Fibroblast of mammary gland (primary cell): ENCODE measurements at places on chromosomes 12 and 14.

DNA sequence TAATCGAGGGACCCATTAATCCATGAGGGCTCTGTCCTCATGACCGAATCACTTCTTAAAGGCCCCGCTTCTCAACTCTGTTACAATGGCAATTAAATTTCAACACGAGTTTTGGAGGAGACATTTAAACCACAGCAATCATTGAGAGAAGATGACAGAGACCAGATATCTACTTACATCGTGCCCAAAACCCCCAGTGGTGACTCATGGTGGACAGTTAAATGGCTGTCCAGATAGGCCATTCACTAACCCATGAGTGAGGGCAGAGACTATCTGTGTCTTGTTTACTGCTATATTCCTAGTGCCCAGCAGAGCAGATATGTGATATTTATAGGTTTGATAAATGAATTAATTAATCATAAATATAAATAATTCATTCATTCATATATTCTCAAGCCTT, 20.0 kb upstream of the FLVCR2 start:
- DNase-seq = peak; percentile 16

DNA sequence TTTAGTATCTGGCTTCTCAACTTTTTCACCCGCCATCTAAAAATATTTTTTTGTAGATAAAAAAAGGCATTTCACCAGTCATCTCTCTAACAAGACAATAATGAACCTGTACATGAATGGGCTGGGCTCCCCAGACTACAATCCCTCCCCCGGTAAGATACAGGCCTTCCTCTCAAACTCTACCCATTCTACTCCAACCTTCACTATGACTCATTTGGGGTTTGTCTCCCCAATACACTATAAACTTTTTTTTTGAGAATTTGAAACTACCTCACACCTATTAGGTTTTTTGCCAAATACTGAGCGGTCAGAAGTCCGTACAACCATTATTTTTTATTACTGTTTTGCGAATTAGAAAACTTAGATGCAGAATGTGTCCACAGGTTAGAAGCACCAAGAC, 784 bp downstream of the RPL6 start:
- no peak for DNase-seq

- DNase-seq = no peak
Measured at GRCh38 chr12:78226763-78227162, 396.1 kb downstream of the NAV3 start.

GRCh38 chr14:68396461-68396860, 396.4 kb downstream of the ZFP36L1 start:
- DNase-seq = peak; percentile 85

- DNase-seq = no peak
Measured at GRCh38 chr14:71625891-71626701, 306.1 kb upstream of the RGS6 start.

GRCh38 chr12:71790331-71790730, 35.7 kb downstream of the RAB21 start:
- DNase-seq = no peak

- no peak for DNase-seq
Measured at GRCh38 chr14:77064521-77065178, 33.4 kb upstream of the CIPC start.

- no peak for DNase-seq
Measured at GRCh38 chr14:73744874-73745529, 30.8 kb upstream of the PNMA1 start.

DNA sequence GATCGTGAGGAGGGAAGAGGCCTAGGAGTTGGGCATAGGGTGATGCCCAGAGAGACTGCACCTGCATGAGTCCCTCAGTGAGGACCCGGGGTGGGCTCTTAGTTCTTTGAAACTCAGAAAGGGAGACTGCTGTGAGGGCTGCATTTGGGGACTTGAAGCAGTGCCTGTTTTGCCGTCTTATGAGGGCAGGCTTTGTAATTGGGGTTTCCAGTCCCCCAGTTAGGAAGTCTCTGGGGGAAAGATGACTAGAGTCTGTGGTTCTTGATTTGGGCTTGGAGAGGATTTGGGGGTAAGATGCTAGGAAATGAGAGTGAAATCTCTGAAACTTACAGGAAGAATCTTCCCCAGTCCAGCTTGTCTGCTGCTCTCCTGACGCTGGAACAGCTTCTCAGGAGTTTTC, 99.6 kb downstream of the ARF6 start:
- no peak for DNase-seq

- no peak for DNase-seq
Measured at GRCh38 chr12:31245822-31246469, 80.0 kb downstream of the SINHCAF start.

- DNase-seq = no peak
Measured at GRCh38 chr12:107822356-107822755, 47.9 kb downstream of the ASCL4 start.

DNA sequence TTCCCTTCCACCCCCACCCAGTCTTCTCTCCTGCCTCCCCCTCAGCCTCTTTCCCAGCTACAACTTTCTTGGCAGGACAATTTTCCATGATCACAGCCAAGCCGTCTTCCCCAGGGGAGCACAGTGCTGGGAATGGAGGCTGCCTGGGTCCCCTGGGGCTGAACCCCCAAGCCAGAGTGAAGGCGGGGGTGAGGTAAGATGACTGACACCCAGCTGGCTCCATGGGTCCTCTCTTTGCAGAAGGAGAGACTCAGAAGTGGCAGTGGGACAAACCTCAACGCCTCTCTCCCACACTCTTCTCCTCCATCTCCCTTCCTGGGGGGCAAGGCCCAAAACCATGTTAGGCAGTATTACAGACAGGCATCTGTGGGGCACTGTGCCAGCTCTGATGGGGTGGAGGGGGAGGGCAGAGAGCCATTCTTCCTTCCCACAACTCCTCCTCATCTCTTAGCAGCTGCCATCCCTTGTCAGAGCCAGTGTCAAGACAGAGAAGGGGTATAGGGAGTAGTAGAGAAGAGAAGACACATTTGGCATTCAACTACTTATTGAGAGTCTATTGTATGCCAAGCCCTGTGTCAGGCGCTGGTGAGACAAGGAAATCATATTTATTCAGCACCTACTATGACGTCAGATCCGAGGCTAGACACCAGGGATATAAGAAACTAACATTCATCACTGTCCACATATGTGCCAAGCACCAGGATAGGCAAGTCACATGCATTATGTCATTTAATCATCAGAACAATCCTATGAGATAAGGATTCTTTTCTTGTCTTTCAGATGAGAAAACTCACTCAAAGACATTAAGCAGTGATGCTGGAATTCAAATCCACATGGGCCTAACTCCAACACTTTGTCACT, 3.6 kb downstream of the ITGA7 start:
- DNase-seq = no peak

GRCh38 chr14:31261859-31262731, 54.5 kb upstream of the HECTD1 start:
- peak; percentile 79 for DNase-seq

DNA sequence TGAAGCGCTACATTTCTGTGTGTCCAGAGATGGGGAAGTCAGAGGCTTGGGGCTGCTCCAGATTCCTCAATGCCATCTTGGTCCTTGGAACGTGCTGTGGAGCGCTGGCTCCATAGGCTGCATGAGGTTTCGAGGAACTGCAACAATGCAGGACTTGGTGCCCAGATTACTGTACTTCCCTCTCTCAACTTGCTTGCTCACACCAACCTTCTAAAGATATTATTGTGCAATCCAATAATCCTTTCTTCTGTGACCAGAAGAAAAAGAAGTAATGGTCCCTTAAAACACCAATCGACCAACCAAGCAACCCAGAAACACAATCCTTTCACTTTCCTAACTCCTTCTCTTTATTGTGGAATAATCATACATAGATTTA, 3.7 kb downstream of the PRICKLE1 start:
- no peak for DNase-seq

GRCh38 chr12:76060111-76060510, 24.4 kb downstream of the NAP1L1 start:
- no peak for DNase-seq

DNA sequence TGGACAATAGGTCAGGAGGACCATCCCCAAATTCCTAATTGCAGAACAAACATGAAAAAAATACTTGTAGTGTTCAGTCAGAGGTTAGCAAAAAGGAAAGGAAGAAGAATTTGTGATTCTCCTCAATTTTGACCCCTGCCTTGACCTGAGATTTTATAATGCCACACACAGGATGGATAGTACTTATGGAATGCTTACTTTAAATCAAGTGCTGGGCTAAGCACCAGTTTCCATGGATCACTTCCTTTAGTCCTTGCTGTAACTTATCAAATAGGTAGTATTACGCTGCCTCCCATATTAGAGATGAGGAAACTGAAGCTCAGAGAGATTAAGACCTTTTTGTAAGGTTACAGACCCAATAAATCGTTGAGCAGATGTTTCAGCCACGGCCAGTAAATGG, 81.2 kb upstream of the OVCH1 start:
- DNase-seq = no peak

DNA sequence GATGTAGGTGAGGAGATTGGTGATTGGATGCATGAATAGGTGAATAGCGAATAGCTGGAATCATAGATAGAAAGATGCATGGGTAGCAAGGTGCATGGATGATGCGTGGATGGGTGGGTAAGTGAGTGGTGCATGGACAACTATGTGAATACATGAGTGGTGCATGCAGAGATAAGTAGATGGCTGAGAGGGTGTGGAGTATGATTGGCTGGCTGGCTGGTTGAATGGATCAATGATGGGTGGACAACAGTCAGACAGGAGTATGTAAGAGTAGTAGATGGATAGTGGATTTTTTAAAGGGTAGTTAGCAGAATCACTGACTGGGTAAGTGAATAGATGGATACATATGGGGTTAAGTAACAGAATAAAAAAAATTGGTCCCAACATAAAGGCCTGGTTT, 33.9 kb downstream of the SERPINA3 start:
- no peak for DNase-seq

DNA sequence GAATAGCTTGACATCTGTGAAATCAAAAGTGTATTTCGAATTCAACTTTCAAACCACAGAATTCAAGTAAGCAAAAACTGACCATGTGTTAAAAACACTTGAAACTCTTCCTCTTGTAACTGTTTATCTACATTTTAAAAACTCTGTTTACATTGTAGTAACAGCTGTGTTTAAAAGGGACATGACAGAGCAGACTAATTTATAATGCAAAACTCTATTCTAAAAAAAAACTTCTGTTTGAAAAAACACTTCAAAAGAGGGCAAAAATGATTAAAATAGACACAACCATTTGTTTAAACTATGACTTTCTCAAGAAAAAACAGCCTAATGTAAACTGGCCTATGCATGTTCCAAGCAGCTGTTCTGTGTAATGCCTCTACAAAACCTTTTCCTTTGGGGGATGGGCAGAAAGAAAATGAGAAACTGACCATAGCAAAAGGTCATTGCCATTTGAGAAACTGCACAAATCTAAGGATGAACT, 149.1 kb upstream of the HMGA2 start:
- no peak for DNase-seq

DNA sequence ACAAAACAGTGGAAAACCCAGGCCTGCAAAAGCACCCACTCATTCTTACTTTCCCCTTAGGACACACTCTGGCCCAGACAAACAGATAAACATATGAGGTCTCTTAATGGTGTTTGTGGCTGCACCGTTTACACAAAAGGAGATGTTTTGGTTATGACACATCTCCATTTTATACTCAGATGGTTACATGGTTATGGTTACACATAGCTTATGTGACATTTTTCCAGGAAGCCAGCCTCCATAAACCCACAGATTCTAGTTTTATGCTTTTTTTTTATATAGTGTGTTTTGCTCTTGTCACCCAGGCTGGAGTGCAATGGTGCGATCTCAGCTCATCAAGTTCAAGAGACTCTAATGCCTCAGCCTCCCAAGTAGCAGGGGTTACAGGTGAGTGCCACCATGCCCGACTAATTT, 3.5 kb upstream of the KLRD1 start:
- peak; percentile 64 for DNase-seq

DNA sequence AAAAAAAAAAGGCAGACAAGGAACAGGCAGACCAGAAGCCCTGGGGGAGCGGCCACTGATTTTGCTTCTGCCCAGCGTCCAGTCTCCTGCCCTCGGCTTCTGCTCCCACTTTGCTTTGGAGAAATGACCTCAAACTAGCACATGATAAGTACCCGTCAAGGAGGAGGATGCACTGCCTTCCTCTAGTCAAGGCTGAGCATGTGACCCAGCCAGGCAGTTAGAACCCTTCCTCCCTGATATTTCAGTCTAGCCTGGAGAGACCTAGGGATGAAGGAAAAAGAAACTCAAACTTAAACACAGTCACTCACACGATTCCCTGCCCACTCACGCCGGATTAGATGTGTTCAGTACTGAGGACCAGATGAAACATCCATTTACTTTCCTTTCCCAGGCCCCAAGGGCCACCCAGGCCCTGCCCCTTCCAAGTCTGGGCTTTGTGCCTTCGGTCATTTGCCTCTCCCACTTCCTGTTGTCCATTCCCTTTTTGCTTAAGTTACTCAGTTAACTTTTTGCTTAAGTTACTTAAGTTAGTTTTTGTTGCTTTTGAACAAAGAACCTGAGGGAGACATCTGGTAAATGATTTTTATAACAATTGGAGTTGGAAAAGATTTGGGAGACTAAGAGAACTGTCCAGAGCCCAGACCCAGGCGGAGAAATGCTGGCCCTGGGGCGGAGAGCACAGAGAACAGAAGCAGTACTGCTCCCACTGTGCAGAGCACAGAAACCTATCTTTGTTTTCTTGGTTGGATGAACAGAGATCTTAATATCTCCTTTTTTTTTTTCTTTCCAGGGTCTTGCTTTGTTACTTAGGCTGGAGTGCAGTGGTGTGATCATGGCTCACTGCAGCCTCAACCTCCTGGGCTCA, 23.0 kb upstream of the TTC7B start:
- peak; percentile 79 for DNase-seq

GRCh38 chr12:74602881-74603672, 65.4 kb downstream of the ATXN7L3B start:
- no peak for DNase-seq

GRCh38 chr12:104680070-104680469, 223.3 kb downstream of the CHST11 start:
- DNase-seq = no peak

DNA sequence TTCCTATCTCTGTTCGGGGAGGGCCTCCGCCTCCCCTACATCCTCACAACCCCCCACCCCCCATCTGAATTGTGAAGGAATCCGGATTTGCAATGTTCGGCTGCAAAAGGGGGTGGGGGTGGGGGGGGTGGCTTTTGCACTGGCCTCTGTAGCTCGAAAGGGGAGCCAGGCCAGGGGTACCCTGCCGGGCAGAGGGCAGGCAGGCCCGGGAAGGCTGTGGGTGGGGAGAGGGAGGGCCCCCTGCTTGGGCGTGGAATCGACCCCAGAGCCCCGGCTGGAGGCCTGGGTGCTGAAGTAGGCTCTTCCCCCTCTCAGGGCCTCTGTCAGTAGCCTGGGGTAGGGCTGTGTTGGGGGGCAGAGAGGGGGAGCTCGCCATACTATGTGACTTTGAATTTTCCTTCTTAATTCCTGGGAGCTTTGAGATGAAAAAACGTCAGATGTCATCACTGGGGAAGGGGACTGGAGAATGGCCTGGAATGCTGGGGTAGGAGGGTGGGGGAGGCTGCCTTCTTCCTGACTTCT, 1.1 kb downstream of the LRP1 start:
- DNase-seq = no peak

GRCh38 chr12:131204416-131205274, 250.9 kb downstream of the ADGRD1 start:
- DNase-seq = no peak

- DNase-seq = peak; percentile 77
Measured at GRCh38 chr12:53806721-53807120, 54.9 kb upstream of the CISTR start.

GRCh38 chr12:128661226-128661569, 162.6 kb downstream of the SLC15A4 start:
- no peak for DNase-seq
